ENCODE measurements at places on chromosomes 5 and 9.

DNA sequence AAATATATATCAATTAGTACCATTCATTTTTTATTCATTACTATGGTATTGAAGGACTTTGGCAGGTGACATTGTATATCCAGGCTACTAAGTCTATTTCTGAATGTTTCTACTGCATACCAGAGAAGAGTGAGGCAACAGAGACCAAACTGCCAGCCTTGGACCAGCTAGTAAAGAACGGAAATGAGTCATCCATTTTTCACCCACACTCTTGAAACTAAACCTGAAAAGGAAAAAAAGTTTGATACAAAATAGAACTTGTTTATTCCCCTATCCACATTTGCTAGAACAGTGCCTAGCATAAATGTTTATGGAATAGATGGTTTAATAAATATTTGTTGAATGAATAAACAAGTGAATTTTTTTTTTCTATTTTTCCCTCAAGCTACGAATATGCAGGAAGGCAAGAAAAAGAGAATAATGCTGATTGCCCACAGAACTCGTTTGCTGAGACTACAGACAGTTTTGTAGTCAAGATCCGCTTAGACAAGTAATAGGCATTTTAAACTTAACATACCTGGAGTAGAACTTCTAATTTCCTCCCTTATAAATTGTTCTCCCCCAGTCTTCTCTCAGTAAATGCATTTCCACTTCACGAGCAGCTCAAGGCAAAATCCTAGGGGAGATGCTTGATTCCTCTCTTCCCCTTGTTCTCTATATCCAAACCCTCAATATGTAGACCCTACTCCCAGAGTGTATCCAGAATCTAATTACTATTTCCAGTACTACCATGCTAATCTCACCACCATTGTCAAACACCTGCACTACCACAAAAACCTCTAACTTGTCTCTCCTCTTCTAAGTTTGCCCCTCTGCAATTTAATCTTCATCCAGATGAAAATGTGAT is 146.2 kb upstream of the RASA1 start:
- no peak for DNase-seq
- H3K4me3 ChIP-seq, result peak overlapping the region; percentile 57
- peaks cover 1% of the 10 kb centered on the region for H3K36me3 ChIP-seq

- H3K4me3 ChIP-seq, result peak overlapping the region; percentile 91
- H3K27ac ChIP-seq, result peak overlapping the region; percentile 87
- peaks cover 50% of the 10 kb centered on the region for H3K4me1 ChIP-seq
These were observed 621 bp downstream of the CEP72 start for GRCh38 chr5:612498-613424.

DNA sequence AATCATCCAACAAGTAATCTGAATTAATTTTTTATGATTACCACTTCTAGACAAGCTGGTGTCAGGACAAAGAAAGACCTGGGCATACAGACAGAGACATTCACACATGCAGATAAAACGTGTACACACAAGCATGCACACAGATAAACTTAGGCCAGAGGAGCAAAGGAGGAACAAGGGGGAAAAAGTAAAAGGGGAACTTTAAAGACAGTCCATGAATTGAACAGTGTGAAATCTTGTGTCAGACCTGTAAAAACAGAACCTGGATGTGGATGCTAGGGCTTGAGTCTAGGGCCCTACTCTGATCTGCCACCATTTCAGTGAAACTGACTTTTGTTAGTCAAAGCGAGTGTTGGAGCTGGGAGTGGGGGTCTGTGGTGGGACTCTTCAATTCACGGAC is 11.2 kb upstream of the ZSWIM6 start:
- no peak for DNase-seq
- no peak overlapping the region for H3K4me3 ChIP-seq
- H3K36me3 ChIP-seq, result no peaks in the 10 kb centered on the region
- no peak overlapping the region for H3K27ac ChIP-seq
- peaks cover 13% of the 10 kb centered on the region for H3K4me1 ChIP-seq

GRCh38 chr9:97237311-97237786 is 70.1 kb upstream of the CCDC180 start:
- H3K27ac ChIP-seq, result peak overlapping the region; percentile 86
- no peaks in the 10 kb centered on the region for H3K27me3 ChIP-seq
- peaks cover 33% of the 10 kb centered on the region for H3K4me1 ChIP-seq
- peak overlapping the region; percentile 89 for H3K4me3 ChIP-seq

GRCh38 chr5:177366528-177367322 is 9.0 kb downstream of the RGS14 start:
- no peaks in the 10 kb centered on the region for H3K27me3 ChIP-seq
- no peak overlapping the region for H3K4me3 ChIP-seq
- peaks cover 40% of the 10 kb centered on the region for H3K36me3 ChIP-seq
- no peak for DNase-seq
- peak overlapping the region; percentile 69 for H3K27ac ChIP-seq

GRCh38 chr5:73388306-73388684 is 60.3 kb downstream of the FOXD1 start:
- H3K4me1 ChIP-seq, result peaks cover 30% of the 10 kb centered on the region
- H3K36me3 ChIP-seq, result peaks cover 9% of the 10 kb centered on the region
- H3K27ac ChIP-seq, result no peak overlapping the region

GRCh38 chr5:9194509-9194908 is 351.4 kb downstream of the SEMA5A start:
- DNase-seq, result no peak
- H3K27ac ChIP-seq, result no peak overlapping the region
- H3K4me3 ChIP-seq, result no peak overlapping the region
- peaks cover 2% of the 10 kb centered on the region for H3K36me3 ChIP-seq
- no peaks in the 10 kb centered on the region for H3K27me3 ChIP-seq

GRCh38 chr5:173878224-173878967 is 9.8 kb upstream of the CPEB4 start:
- H3K27ac ChIP-seq, result no peak overlapping the region
- no peak for DNase-seq
- no peaks in the 10 kb centered on the region for H3K4me1 ChIP-seq
- no peaks in the 10 kb centered on the region for H3K36me3 ChIP-seq
- no peaks in the 10 kb centered on the region for H3K27me3 ChIP-seq

DNA sequence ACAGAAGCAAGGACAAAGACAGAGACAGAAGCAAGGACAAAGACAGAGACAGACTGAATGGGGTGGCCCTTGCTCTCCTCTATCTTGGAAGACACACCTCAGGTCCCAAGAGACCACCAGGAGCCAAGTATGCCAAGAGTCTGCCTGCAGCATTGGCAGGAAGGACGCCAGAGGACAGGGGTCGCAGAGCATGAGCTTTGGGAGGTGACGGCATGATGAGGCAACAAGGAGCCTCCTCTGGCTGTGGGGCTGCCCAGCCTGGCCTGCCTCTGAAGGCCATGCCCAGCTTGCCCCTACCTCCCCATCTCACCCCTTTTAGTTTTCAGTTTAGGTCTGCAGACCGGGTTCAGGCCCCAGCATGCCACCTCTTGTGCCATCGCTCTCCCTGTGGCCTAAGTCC is 17.6 kb downstream of the PDGFRB start:
- DNase-seq, result no peak
- H3K4me3 ChIP-seq, result no peak overlapping the region
- H3K27ac ChIP-seq, result peak overlapping the region; percentile 66

DNA sequence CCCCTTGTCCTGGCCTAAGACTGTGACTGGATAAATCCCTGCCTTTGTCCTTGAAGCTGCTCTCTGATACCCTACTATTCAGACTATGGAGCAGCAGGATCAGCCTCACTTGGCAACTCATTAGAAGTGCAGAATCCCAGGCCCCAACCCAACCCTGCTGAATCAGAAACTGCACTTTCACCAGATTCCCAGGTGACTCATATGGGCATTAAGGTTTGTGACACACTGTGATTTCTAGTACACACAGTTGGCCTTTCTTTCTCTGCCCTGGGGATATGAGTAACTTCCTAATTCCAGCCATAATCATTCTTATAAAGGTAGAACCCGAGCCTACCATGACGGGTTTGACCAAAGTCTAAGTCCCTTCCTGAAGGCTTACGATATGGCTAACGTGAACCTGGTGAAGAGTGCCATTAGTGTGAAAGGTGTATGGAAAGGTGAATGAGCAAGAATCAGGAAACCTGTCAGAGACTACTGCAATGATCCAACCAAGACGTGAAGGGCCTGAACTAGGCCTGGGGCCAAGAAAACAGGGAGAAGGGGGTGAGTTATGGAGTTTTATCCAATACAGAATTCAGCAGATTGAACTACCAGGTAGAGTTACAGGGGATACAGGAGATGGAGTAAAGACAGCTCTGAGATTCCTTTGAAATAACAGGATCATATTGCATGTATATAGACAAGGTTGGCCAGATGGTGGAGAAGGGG is 533.0 kb downstream of the BNC2 start:
- H3K27ac ChIP-seq, result no peak overlapping the region
- H3K36me3 ChIP-seq, result no peaks in the 10 kb centered on the region
- no peaks in the 10 kb centered on the region for H3K4me1 ChIP-seq
- DNase-seq, result no peak
- H3K27me3 ChIP-seq, result no peaks in the 10 kb centered on the region

DNA sequence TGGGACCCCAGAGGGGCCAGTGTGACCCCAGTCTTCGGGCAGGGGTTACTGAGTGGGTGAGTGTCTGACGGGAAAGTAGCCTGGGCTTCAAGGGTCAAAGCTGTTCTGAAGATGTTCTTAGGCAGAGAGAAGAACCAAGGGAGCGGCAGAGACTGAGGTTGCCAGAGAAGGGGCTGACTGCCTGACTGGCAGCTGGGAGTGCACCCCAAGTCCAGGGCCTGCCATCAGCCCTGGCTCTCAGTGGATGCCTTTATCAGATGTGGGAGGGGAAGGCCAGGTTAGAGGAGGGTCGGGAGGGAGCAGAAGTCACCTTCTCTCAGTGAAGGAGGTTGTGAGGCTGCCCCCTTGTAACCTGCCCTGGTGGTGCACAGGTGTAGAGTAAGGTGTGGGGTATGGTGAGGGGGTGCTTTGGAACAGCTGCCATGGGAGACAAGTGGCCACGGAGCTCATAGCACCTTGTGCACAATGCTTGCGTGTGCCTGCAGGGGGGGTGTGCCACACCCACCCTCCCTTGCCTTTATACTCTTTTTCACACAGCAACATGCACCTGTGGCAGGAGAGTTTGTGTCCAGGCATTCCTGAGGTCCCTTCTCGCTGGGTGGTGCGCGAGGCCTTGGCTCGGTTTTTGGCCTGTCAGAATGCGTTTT is 18.9 kb downstream of the RALGPS1 start:
- no peak overlapping the region for H3K27ac ChIP-seq
- no peak for DNase-seq
- H3K27me3 ChIP-seq, result no peaks in the 10 kb centered on the region

GRCh38 chr5:67813877-67814539 is 401.5 kb upstream of the PIK3R1 start:
- no peaks in the 10 kb centered on the region for H3K36me3 ChIP-seq
- H3K27me3 ChIP-seq, result peaks cover 23% of the 10 kb centered on the region
- H3K27ac ChIP-seq, result no peak overlapping the region
- DNase-seq, result no peak

DNA sequence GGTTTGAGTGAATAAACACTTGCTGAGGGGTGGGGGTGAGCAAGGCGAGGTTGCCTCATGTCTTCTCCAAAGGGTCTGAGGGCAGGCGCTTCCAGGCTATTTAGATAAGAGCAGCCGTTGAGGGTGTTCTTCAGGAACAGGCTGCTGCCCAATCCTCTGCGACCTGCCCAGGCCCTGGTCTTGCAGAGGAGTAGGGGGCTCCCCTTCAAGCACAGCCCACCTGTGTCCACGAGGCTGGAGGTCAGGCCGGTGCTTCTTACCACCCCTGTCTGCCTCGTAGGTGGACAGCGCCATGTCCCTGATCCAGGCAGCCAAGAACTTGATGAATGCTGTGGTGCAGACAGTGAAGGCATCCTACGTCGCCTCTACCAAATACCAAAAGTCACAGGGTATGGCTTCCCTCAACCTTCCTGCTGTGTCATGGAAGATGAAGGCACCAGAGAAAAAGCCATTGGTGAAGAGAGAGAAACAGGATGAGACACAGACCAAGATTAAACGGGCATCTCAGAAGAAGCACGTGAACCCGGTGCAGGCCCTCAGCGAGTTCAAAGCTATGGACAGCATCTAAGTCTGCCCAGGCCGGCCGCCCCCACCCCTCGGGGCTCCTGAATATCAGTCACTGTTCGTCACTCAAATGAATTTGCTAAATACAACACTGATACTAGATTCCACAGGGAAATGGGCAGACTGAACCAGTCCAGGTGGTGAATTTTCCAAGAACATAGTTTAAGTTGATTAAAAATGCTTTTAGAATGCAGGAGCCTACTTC is 58.6 kb upstream of the LRRTM2 start:
- no peak overlapping the region for H3K27ac ChIP-seq
- no peak for DNase-seq
- H3K4me1 ChIP-seq, result no peaks in the 10 kb centered on the region
- peaks cover 17% of the 10 kb centered on the region for H3K36me3 ChIP-seq
- no peak overlapping the region for H3K4me3 ChIP-seq

- H3K27ac ChIP-seq, result no peak overlapping the region
- H3K4me3 ChIP-seq, result no peak overlapping the region
- no peak for DNase-seq
These were observed 315.2 kb downstream of the PSAT1 start for GRCh38 chr9:78612091-78612490.

- no peak for DNase-seq
- H3K4me3 ChIP-seq, result no peak overlapping the region
- H3K27me3 ChIP-seq, result no peaks in the 10 kb centered on the region
- H3K36me3 ChIP-seq, result peaks cover 9% of the 10 kb centered on the region
- H3K27ac ChIP-seq, result no peak overlapping the region
- peaks cover 14% of the 10 kb centered on the region for H3K4me1 ChIP-seq
These were observed 53.2 kb upstream of the NCS1 start for GRCh38 chr9:130118841-130119518.

- no peaks in the 10 kb centered on the region for H3K4me1 ChIP-seq
- no peak overlapping the region for H3K4me3 ChIP-seq
These were observed 103.9 kb downstream of the SPOCK1 start for GRCh38 chr5:137395011-137395755.

GRCh38 chr5:124878583-124879342 is 132.3 kb upstream of the ZNF608 start:
- no peak overlapping the region for H3K27ac ChIP-seq
- no peak for DNase-seq
- no peaks in the 10 kb centered on the region for H3K27me3 ChIP-seq
- H3K36me3 ChIP-seq, result no peaks in the 10 kb centered on the region

- no peak for DNase-seq
- H3K27ac ChIP-seq, result no peak overlapping the region
- peaks cover 11% of the 10 kb centered on the region for H3K27me3 ChIP-seq
- H3K4me1 ChIP-seq, result no peaks in the 10 kb centered on the region
These were observed 17.9 kb downstream of the PRLR start for GRCh38 chr5:35212122-35212982.

- no peak for DNase-seq
- no peak overlapping the region for H3K4me3 ChIP-seq
- no peak overlapping the region for H3K27ac ChIP-seq
- no peaks in the 10 kb centered on the region for H3K4me1 ChIP-seq
- H3K36me3 ChIP-seq, result no peaks in the 10 kb centered on the region
- H3K27me3 ChIP-seq, result peaks cover 64% of the 10 kb centered on the region
These were observed 15.3 kb downstream of the IFNA5 start for GRCh38 chr9:21289848-21290247.
